Activated CD4-positive, alpha-beta T cell treated with anti-CD3 and anti-CD28 coated beads, Interleukin-2, amount 10 ng/mL, durations not matched to agents 7 days and 5 days (primary cell): ENCODE measurements at places on chromosomes 3 and 15.

DNA sequence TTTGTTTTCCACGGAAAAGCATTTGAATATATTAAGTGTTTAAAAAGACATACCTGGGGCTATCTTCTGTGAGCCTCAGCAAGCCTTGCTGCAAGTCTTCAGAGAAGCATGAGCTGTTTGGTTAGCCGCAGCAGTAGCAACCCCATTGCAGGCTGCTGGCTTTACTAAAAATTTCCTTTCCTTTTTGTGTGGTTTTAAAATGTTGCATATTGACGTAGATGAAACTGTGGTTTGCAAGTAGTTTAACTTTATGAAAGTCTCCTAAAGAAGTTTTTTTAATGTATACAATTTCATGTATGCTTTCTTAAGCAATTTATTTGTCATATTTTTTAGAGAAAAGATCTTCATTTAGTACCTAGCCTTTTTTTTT, at the start of gene GPR171:
GPR171 (minus strand) TSS at position 166 of the 370 bp plus-strand sequence. CDS start 3,830 bp downstream, outside the sequence.
- DNase-seq = peak; percentile 83

DNA sequence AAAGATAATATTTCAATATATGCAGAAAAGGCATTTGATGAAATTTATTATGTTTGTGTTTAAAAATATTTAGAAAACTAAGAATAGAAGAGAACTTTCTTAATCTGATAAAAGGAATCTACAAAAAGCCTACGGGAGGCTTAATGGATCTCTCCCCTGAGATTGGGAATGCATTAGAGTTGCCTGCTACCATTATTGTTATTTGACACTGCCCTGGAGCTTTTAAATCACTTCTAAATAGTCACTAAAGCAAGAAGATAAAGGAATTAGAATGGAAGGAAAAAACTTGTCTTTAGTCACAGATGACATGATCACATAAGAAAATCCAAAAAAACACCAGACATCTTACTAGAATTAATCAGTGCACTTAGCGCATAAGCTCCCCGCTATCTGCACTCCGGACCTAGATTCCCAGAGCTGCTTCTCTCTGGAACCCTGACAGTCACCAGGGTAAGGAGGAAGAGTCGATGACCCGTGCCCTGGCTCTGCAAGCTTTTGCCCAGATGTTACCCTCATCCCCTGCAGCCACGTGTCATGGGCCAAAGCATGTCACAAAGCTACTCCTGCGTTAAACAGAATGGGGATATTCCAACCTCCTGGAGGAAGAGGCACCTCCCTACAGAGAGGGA, 97.1 kb downstream of the MINAR1 start:
- DNase-seq = no peak

GRCh38 chr3:53739966-53740365, 106.3 kb downstream of the CHDH start:
- no peak for DNase-seq

- no peak for DNase-seq
Observed at GRCh38 chr3:132284781-132285619, 32.2 kb upstream of the ACP3 start.

GRCh38 chr15:34038871-34039789, at the start of gene AVEN:
Gene AVEN (minus strand): TSS chr15:34039204. CDS start chr15:34039046, 158 bp downstream.
- DNase-seq = peak; percentile 63

GRCh38 chr15:31396881-31397560, 70.4 kb downstream of the KLF13 start:
- peak; percentile 4 for DNase-seq

GRCh38 chr15:68210821-68211655, 5.9 kb upstream of the CALML4 start:
- DNase-seq = peak; percentile 52

- no peak for DNase-seq
Observed at GRCh38 chr3:100875239-100875638, 118.0 kb downstream of the ABI3BP start.

DNA sequence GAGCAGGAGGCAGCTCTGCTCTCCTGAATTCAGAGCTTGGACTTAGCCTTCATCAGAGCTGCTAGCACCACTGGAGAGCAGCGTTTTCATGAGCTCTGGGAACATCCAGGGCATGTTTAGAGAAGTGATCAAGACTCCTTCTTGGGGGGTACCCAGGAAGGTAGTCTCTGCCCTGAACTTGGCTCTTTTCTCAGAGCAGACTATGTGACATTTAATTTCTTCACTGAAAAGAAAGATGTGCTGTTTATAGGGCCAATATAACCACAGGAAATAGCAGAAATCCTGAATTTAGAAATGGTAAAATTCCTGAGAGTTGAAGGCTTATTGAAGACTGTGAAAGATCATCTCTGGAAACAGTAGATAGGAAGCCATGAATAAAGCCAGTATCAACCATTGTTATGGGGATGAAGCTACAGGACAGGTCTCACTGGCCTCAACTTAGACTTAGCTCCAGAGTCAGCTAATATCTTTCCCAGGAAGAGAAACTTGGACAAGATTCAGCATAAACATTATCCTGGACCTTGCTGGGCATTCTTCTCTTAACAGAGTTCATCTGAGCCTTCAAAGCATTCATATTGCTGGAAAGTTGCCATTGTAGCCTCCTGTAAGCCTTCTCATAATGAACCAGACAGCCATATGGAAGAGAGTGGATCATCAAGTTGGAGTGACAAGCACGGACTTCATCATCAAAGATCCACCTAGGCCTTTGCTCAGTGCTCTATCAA, 386.6 kb upstream of the THBS1 start:
- DNase-seq = no peak

DNA sequence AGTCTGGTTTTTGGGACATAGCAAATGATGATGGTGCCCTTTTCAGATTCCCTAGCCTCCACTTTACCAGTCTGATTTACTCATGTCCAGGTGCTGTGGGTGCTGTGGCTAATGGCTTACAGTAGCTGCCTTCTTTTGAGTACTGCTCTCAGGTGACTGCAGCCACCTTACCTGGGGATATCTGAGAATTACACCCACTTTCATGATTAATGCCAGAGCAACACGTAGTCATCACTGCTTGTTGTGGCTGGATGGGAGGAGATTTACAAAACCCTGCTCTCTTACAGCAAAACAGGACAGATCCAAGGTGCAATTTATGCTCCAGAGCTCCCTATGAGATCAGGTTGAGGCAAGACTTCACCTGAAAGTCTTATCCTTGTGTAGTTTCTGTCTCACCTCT, 150.6 kb downstream of the PDCD6IP start:
- DNase-seq = no peak

GRCh38 chr3:39254806-39255449, 24.9 kb downstream of the CX3CR1 start:
- no peak for DNase-seq

GRCh38 chr15:34650177-34650576, 66.7 kb upstream of the GOLGA8B start:
- no peak for DNase-seq

- DNase-seq = no peak
Observed at GRCh38 chr3:55585856-55586255, 98.8 kb upstream of the WNT5A start.

- no peak for DNase-seq
Observed at GRCh38 chr3:177827511-177828207, 630.4 kb upstream of the TBL1XR1 start.

- no peak for DNase-seq
Observed at GRCh38 chr3:166462891-166463470, 625.8 kb upstream of the BCHE start.

DNA sequence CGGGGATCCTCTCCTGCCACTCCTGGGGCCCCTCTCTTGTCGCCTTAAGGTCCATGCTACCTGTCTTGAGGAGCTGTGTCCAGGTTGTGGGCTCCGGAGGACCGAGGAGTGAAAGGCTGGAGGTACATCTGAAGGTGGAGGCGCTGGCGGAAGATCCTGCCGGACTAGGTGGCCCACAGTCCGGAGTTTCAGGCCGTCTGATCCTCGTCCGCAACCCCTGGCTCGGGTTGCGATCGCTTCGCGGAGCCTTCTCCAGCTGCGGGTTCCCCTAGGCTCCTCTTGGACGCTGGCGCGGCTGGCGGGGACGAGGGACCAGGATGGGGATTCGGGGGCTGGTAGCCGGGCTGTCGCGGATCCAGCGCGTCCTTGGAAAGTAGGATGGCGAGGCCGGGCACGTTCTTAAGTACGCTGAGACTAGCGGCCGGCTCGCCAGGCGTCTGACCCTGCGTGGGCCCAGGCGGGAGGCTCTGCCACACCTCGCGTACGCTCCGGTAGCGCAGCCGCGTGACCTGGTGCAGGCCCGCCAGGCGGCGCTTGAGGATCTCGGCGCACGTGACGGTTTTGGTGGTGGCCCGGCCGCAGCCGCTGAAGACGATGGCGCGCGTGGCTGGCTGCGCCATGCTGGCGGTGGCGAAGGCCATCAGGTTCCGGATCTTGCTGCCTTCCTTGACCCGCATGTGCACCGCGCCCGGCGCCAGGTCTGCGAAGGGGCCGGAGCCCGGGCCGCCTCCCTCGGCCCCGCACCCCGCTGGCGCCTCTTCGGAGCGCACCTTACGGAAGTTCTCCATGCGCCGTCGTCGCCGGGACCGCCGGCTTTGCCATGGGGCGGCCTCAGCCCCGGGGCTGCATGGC, 550 bp downstream of the RPP25 start:
- DNase-seq = peak; percentile 73

DNA sequence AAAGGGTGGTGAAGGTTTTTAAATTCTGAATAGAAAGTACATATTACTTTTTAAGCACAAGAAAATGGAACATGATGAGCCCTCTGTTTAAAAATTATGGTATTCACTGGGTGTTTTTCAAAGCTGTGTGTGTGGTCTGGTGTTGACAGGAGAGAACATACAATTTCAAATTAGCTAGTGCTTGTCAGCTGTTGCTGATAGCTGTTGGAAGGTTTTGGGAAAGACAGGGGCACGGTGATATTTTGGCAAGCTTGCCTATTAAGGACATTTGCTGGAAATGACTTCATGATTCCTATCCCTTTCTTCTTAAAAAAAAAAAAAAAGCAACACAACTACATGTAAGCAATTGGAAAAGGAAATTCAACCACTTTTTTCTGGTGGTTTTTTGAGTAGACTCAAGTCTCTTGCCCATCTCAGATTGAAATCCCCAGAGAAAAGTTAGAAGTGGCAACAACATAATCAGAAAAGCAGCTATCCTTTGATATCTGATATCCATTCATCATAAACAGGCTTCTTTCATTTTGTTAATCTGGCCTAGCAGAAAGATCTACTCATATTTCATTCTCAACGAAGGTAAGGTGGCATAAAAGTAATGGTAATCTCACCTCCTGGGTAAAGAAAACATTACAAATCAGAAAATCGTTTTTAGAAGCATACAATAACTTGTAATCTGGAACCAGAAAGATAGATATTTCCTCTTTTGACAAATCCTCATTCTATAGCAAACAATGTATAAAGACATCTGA, 130.0 kb downstream of the RBMS3 start:
- DNase-seq = no peak

- DNase-seq = no peak
Observed at GRCh38 chr3:191151653-191152052, 47.4 kb upstream of the OSTN start.

DNA sequence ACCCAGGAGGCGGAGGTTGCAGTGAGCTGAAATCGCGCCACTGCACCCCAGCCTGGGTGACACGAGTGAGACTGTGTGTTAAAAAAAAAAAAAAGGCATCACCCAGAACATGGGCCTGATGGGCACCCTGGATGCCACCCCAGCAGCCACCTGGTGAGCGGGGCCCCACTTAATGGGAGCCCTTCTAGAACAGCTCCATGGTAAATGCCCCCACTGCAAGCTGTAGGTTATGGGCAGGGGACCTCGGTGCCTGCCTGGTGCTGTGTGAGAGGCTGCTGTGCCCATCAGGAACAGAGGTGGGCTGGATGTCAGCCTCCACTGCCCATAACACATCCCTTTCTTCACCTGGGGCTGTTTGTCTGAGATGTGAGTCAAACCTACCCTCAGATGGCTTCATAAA, 156.2 kb upstream of the MEF2A start:
- DNase-seq = no peak

DNA sequence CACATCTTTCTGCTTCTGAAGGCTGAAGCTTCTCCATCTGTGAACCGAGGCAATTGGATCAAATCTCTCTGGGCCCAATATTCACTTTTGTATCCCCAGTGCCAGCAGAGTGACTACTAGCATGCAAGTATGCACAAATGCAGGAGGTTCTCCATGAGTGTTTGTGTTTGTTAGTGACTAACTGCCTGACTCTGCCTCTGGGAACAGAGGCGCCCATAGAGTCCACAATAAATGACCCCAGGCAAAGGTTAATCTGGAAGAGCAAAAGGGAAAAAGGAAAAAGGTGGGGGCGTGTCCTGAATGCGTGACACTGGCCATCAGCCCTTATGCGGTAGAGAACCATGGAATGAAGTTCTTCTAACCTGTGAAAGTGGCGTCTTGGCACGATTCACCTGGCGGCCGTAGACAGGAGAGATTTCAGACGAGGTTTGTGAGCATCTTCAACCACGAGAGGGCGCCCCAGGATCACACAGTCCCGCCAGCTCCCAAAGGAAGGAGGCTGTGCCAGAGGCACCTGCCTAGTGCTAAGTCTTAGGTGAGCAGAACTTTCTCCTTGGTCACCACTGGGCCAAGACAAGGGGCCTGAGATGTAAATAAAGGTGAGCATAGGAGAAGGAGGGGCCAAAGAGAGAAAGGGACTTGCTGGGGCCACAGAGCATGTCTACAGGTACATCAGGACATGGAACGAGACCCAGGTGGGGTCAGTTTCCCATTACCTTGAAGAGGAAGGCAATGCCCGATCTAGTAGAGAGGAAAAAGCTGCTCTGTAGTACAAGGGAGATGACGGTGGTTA, 44.2 kb downstream of the RBPMS2 start:
- DNase-seq = peak; percentile 90

- DNase-seq = no peak
Observed at GRCh38 chr3:111594205-111594604, 941 bp downstream of the ZBED2 start.

- DNase-seq = no peak
Observed at GRCh38 chr3:161263057-161263456, 41.9 kb downstream of the NMD3 start.

DNA sequence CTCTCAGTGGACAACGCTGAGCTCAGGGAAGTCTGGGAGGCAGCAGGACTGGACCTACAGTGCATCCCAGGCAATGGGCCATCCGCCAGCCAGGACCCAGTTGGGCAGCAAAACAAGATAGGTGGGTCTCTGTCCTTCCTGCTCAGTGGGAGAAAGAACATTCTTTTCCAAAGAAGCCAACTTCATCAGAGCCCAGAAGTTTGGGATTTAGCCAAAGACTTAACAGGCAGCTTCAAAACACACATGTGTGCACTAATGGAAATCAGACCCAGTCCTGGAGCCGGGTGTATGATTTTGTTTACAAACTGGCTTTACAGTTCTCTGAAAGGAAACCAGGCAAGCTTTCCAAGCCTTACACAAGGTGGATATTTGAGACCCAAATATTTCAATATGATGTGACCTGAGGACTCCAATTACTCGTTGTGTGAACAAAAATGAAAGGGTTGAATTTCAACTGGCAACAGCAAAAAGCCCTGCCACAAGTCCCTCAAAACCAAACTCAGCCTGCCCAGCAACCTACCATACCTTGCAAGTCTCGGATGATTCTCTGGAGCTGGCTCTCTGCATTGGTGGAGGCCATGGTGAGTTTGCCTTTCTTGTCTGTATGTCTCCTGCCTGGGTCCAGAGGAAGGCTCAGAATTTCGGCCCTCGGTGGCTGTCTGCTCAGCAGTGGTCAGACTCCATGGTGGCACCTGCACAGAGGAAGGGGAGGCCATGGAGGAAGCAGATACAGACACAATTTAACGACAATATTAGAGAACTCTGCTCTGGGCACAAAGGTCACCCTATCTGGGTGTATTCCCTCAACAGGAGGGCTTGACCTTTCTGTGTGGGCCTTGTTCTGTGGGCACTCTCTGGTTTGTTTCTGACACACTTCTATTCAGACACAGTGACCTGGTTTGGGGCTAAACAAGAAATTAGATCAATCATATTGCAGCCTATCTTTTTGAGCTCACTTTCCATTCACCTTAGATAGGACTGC, 11.0 kb downstream of the FYCO1 start:
- no peak for DNase-seq

- DNase-seq = no peak
Observed at GRCh38 chr3:17670749-17671148, 71.7 kb downstream of the TBC1D5 start.
